ENCODE measurements at places on chromosomes 11 and 22.

GRCh38 chr11:116065986-116066385 is 561.8 kb upstream of the CADM1 start:
- no peak for DNase-seq

GRCh38 chr11:112265659-112266409 is 5.2 kb upstream of the PLET1 start:
- no peak for DNase-seq

- no peak for DNase-seq
These were observed 25.4 kb upstream of the GRIK4 start for GRCh38 chr11:120486138-120486537.

- no peak for DNase-seq
These were observed 15.7 kb downstream of the MYO18B start for GRCh38 chr22:25757686-25758085.

GRCh38 chr11:69593851-69594250 is 47.1 kb upstream of the CCND1 start:
- no peak for DNase-seq

DNA sequence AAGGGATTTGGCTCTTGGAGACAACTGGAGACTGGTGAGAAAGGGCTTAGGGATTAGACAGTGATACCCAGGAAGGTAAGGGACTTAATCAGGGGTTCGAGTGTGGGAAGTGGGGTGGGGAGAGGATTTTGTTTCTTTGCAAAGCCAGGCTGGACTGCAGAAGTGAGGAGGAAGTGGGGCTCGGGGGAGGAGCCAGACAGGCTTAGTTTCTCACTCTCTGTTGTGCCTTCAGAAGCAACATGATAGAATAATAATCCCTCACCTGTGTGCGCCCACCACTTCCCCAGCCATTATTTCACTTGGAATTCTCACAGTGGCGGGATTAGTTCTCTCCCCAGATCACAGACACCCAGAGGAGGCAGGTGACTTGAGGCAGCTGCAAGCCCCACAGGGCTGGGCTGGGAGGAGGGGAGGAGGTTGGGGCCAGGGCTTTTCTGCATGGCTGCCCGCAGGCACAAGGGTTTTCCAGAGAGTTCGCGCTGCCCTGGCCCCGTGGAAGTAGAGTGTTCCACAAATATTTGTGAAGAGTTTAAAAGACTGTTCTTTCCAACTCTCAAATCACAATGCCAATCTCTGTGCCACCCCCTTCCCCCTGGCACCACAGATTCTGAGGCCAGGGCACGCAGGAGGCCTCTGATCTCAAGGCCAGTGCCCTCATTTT is 4.0 kb upstream of the SEC14L2 start:
- DNase-seq = no peak

DNA sequence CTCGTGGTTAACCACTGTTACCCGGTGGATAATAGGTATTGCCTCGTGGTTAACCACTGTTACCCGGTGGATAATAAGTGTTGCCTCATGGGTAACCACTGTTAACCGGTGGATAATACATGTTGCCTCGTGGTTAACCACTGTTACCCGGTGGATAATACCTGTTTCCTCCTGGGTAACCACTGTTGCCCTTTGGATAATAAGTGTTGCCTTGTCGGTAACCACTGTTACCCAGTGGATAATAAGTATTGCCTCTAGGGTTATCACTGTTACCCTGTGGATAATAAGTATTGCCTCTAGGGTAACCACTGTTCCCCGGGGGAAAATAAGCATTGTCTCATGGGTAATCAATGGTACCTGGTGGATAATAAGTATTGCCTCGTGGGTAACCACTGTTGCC is 15.0 kb upstream of the NXPE4 start:
- no peak for DNase-seq

- no peak for DNase-seq
These were observed 10.7 kb upstream of the SERPING1 start for GRCh38 chr11:57586711-57587245.

GRCh38 chr11:1502954-1503707 is 16.6 kb upstream of the MOB2 start:
- no peak for DNase-seq

DNA sequence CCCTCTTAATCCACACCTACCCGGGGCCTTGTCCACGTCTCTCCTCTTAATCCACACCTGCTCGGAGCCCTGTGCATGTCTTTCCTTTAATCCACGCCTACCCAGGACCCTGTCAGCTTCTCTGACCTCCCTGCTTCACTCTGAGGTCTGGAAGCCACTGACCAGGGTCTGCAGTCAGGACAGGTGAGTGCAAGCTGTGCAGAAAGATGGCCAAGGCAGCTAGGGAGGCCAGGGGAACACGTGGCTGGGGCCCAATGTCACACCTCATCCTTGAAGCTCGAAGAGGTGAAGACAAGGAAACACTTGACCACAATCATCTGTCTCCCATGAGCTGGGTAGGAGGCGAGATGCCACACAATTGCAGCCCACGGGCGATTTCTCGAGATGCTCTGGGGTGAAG is 1516.9 kb downstream of the BRD1 start:
- DNase-seq = no peak

All from Panc1 (cell line).